ENCODE measurements at places on chromosomes 13 and 19.

- no peak for DNase-seq
Observed at GRCh38 chr13:30779016-30779415, 43.7 kb downstream of the ALOX5AP start.

GRCh38 chr13:87884884-87885283, 213.7 kb downstream of the SLITRK5 start:
- peak; percentile 87 for DNase-seq

GRCh38 chr13:47281991-47282390, 385.1 kb upstream of the HTR2A start:
- no peak for DNase-seq

GRCh38 chr19:8654591-8655339, 24.3 kb downstream of the NFILZ start:
- peak; percentile 76 for DNase-seq

DNA sequence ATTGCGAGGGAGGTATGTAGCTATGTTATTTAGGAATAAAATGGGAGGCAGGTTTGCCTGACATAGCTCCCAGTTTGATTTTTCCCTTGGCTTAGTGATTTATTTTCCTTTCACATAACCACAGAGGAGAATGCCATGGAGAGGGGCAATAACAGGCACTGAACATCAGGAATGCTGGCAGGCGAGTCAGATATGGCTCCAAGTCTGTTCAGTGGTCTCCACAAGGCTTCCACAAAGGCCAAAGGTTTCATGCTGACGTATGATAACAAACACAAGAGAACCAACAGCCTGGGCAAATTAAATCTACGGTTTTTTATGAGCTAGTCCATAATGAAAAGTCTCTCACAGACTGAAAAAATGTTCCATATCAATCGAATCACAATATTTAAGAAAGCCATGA, 66.7 kb downstream of the SUCLA2 start:
- no peak for DNase-seq

GRCh38 chr19:46392837-46393236, 20.5 kb downstream of the CCDC8 start:
- DNase-seq, result no peak

DNA sequence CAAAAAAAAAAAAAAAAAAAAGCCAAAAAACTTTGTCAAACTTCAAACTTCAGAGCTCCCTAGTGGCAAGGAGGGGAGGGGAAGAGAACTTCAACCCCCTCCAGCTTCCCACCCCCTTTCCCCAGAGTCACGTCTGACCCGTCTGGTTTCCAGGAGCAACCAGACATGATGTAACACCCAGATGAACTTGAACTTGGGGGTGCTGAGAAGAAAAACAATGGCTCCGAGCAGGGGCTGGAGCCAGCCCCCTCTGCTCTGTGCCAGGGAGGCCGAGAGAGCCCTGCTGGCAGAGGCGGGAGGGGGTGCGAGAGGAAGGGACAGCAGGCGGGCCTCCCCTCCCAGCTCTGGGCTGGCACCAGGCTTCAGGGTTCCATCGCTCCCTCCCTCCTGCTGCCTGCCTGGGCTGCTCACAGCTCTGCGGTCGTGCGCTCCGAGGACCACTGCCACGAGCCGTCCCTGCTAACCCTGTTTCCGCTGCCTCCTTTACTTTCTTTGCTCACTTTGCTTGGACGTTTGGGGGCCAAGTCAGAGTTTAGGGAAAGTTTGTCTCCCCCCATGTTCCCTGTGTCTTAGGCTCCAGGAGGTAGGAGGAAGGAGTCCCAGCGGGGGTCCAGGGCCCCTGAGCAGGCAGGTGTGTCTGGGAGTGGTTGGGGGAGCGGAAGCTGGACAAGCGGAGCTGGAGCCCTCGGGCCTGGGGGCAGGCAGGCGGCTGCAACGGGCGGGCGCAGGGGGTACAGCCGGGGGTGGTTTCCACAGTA, 11.1 kb downstream of the LYL1 start:
- DNase-seq, result no peak

DNA sequence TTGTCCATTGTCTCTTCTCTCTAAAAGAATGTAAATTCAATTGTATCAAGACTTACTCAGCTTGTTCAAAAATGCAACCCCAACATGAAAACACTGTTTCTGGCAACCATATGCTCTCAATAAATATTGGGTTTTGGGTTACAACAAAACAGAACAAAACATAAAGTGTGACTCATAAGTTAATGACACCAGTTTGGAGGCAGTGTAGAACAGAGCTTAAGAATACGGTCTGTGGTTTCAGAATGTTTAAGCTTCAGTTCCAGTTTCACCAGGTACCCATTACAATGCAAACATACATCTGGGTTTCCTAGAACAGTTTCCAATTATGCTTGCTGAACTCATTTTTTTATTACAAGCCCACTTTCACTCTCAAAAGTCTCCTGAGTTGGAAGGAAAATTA, 285.8 kb upstream of the PCDH9 start:
- no peak for DNase-seq

DNA sequence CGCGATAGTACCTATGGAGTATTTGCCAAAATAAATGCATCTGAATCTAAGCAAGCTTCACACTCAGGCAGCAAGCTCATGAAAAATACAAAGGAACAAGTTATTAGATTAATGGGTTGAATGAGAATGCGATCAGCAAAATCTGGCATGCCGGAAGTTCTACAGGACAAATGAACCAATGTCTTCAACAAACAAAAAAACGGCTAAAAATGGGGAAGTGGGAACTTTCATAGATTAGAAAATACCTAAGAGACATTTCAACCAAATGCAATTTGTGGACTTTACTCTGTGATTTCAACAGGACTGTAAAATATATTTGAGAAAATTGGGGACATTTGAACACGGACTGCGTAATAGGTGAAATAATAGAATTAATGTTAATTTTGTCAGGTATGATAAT, 22.4 kb upstream of the RNASEH2B start:
- no peak for DNase-seq

- peak; percentile 56 for DNase-seq
Observed at GRCh38 chr13:99991828-99992775, 10.5 kb downstream of the ZIC2 start.

- no peak for DNase-seq
Observed at GRCh38 chr19:34135054-34135800, 37.1 kb upstream of the LSM14A start.

GRCh38 chr19:49017666-49018351, 918 bp upstream of the LHB start:
- DNase-seq, result peak; percentile 89

- no peak for DNase-seq
Observed at GRCh38 chr13:73631411-73631810, 502.8 kb downstream of the KLF12 start.

- no peak for DNase-seq
Observed at GRCh38 chr19:11574689-11575088, 2.8 kb downstream of the ACP5 start.

DNA sequence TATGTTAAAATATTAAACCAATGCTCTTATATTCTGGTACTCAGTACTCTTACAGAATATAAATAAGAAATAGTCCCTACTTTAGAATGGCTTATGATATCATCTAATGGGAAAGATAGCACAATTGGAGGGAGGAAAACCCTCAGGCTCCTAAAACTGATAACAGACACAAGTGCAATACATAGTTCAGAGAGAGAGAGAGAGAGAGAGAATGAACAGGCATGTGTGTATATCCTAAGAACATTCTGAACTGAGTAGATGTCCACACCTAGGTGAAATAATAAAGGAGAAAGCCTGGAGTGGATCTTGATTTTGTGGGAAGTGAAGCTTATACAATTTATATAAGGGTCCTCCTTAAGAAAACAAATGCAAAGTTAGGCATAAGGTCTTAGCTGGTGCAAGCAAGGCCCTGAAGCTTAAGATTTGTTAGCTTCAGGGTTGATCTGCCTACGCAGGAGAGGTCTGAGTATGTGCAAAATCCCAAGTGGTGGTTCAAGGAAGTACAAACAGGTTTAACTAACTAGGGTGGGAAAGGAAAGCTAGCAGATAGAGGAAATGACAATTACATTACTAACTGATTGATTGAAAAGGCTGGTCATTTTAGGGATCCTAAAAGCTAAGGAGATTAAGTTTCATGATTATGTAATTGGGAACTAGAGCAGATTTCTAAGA, 53.3 kb downstream of the SOX21 start:
- DNase-seq, result no peak

- no peak for DNase-seq
Observed at GRCh38 chr13:80586356-80586755, 245.4 kb upstream of the SPRY2 start.

- DNase-seq, result no peak
Observed at GRCh38 chr19:50708179-50708879, 11.3 kb downstream of the SHANK1 start.

DNA sequence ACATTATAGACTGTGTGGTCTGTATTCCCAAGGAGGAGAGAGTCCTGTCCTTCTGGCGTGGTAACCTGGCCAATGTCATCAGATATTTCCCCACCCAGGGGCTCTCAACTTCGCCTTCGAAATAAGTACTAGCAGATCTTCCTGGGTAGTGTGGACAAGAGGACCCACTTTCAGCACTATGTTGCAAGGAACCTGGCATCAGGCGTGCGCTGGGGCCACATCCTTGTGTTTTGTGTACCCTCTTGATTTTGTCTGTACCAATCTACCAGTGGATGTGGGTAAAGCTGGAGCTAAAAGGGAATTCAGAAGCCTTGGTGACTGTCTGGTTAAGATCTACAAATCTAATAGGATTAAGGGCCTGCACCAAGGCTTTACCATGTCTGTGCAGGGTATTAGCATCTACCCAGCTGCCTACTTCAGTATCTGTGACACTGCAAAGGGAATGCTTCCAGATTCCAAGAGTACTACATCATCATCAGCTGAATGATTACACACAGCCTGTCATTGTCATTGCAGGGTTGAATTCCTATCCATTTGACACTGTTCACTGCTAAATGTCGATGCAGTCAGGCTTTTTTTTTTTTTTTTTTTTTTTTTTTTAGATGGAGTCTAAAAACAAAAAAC, 148.0 kb downstream of the PRR20E start:
- peak; percentile 76 for DNase-seq

DNA sequence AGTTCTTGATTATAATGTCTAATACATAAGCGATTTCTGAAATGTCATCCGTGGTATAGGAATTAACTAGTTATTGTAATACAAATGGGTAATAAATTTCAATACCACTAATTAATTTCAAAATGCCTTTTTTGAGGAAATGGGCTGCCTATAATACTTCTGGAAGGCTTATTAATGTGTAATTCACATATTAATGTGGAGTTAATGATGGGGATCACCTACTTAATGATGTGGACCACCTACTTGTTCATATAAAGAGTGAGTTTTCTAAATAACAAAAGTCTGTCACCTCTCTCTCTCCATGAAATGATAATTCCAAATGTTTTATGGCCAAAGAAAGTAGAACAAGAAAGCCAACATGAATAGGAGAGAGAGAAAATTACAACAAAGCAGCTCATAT, 913.8 kb upstream of the GPC6 start:
- no peak for DNase-seq

DNA sequence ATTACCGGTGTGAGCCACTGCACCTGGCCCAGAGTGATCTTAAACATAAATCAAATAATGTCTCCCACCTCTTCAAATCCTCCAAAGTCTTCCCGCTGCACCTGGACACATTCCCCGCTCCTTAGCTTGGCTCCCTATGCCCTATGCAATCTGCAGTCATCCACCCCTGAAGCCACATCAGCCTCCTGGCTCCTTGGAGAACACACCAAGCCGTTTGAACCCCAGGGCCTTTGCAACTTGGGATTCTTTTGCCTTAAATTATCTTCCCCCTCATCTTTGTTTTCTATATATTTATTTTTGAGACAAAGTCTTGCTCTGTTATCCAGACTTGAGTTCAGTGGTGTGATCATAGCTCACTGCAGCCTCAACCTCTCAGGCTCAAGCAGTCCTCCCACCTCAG, 2.7 kb upstream of the DNAAF3 start:
- no peak for DNase-seq

GRCh38 chr13:66212511-66212910, 1017.6 kb downstream of the PCDH9 start:
- DNase-seq, result no peak

DNA sequence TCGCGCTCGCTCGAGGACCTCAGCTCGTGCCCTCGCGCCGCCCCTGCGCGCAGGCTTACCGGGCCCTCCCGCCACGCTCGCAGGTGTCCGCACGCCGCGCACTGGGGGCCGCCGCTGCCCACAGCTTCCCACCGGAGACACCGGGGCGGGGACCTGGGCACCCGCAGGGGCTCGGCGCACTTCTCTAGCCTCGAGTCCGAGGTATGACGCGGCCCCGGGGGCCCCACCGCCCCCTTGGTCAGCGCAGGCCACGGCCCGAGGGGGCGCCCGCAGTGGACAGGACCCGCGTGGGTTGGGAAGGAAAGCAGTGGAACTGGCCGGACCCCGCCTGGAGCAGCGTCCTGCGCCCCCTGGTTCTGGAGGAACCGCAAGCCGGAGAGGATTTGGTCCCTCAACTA, 2.1 kb upstream of the GRWD1 start:
- no peak for DNase-seq

GRCh38 chr19:30852168-30852567, 480.0 kb downstream of the ZNF536 start:
- no peak for DNase-seq

GRCh38 chr13:23980160-23980551, 82.9 kb upstream of the C1QTNF9B start:
- DNase-seq, result peak; percentile 92

DNA sequence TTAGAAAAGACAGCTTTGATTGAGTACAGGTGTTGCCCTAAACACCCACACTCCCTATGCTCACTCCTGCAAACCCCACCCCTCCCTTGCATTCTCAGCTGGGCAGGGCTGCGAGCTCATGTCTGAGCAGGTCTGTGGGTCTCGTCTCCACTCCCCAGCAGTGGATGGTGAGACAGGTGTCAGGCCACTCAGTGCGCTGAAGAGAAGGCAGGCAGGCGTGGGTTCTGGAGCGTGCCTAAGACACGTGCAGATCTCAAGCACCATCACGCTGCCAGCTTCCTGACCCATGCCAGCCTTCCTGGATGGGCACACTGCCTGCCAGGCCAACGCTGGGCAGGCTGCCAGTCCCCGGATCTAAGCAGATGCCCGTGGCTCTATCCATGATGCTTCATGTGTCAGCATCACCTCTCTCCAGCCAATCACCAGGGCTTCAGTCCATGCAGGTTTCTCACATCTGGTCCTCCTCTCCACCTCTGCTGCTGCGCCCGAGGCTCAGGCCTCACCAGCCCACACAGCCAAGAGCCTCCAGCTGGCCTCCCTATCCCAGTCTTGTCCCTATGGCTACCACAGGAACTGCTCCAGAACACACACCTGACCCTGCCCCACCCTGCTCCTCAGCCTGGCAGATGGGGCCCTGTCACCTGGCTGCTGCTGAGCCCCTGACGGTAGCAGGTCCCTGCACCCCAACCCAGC, 42.6 kb downstream of the EPS15L1 start:
- DNase-seq, result no peak

- DNase-seq, result no peak
Observed at GRCh38 chr13:45224176-45224575, 23.3 kb upstream of the KCTD4 start.

GRCh38 chr19:9547870-9548269, 9.4 kb upstream of the ZNF426 start:
- no peak for DNase-seq

- DNase-seq, result no peak
Observed at GRCh38 chr19:48656840-48657474, 11.0 kb upstream of the CA11 start.

Data from islet precursor cell (in vitro differentiated cells).